ENCODE measurements at places on chromosomes 3 and 15.

- DNase-seq, result peak; percentile 27
Measured at GRCh38 chr3:13296662-13297061, 123.5 kb downstream of the NUP210 start.

DNA sequence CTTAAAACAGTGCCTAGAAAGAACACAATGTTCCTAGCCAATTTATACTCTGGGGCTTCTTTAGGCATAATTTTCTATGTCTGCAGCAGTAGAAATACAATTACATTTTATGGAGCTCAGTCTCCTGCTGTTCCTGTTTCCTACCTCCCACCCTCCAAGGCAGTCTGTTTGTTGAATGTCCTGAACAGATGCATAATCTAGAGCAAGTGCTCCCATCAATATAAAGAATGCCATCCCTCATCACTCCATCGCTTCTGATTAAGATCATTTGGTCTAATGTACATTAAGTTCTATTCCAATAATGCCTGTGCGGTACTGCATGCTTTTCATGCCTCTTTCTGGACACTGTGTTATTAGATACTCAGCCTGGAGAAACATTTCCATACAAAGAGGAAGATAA lies 869.8 kb upstream of the CFAP20DC start:
- DNase-seq, result no peak

GRCh38 chr3:115699706-115700105 lies 76.4 kb downstream of the GAP43 start:
- no peak for DNase-seq

- DNase-seq, result no peak
Measured at GRCh38 chr3:46659285-46659684, 34.2 kb downstream of the ALS2CL start.

DNA sequence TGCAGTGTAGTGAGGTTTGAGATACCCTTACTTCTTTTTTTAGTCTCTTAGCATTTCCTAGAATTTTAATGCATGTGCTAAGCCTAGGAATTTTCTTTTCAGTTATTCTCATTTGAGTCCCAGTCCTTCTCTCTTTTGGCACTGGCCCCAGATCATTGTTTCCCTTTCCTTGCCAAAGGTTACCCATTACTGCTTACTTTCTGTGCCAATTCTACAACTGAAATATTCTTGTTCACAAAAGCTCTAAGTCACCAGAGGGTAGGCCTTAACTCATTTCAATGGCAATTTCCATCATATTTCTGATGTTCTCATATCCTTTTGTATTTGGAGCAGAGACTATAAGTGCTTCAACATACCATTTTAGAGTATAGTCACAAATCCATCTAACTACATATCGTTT lies 199.6 kb upstream of the CBLB start:
- DNase-seq, result no peak

DNA sequence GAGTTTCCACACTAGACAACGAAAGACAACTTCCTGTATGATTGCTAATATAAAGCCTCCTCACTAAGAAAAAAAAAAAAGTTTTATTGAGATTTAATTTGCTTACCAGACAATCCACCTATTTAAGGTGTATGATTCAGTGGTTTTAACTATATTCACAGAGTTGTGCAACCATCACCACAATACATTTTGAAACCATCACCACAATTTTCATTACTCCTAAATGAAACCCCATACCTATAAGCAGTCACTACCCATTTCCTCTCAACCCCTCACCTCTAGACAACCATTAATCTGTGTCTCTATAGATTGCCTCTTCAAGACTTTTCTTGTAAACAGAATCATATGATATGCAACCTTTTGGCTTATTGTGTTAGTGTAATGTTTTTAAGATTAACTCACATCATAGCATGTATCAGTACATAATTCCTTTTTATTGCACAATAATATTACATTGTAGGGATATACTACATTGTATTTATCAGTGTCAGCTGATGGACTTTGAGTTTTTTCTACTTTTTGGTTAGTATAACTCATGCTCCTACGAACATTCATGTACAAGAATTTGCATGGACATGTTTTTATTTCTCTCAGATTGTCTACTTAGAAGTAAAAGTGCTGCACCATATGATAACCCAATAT lies 339.7 kb downstream of the NLGN1 start:
- DNase-seq, result no peak

DNA sequence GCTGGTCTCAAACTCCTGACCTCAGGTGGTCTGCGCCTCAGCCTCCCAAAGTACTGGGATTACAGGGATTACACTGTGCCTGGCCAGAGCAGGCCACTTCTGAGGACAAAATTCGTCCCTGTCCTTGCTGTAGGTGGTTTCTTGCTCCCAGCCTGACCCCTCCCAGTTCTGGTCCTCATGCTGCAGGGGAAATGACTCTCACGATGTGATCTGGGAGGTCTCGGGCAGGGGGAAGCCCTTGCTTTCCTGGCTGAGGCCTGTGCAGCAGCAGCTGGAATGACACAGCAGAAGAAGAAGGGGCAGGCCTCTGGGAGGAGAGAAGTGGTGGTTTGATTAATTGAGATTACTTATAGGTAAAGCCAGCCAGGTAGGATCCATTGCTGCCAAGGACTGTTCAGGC lies 39.3 kb downstream of the MEGF11 start:
- DNase-seq, result no peak

- no peak for DNase-seq
Measured at GRCh38 chr15:70781236-70781635, 17.9 kb upstream of the UACA start.

- peak; percentile 87 for DNase-seq
Measured at GRCh38 chr3:15098503-15099363, at the start of gene RBSN. Gene RBSN (minus strand): TSS chr3:15099148. CDS start chr3:15096120, 3,028 bp downstream.

- no peak for DNase-seq
Measured at GRCh38 chr3:128372707-128373533, 93.8 kb downstream of the DNAJB8 start.

- no peak for DNase-seq
Measured at GRCh38 chr3:136562026-136562425, 190.2 kb downstream of the STAG1 start.

DNA sequence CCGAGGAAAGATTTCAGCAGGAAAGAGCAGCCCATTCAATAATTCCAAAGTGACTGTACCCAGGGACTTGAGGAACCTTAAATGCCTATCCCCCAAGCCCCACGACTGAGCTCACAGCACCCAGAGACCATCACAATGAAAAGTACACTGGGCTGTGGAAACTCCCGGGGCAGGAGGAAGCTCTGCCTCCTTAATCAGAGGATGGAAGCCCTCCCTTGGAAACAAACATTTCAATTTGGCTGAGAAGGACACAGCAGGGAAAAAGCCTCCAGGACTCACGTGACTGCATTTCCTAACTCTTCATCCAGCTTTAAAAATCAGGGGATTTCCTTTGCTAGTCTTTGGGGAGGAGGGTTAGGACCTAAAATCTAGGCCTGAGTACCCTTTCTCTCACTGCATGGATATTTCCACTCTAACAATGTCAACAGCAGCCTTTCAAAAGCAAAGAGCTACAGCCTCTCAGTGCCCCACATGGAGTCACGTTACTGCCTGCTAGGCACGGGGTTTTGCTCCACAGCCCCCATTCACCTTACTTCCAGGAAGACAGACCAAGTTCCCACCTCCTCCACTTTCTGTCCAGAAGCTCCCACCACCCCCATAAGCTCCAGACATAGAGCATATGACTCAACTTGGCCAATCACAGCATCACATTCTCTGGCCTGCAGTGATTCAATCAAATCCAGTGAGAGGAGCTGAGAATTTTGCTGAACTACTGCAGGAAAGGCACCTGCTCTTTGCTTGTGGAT lies 68.9 kb upstream of the WNT5A start:
- no peak for DNase-seq

- DNase-seq, result no peak
Measured at GRCh38 chr3:196537319-196537984, 22.3 kb upstream of the SMCO1 start.

GRCh38 chr3:39267631-39268548 lies 11.9 kb downstream of the CX3CR1 start:
- DNase-seq, result no peak

DNA sequence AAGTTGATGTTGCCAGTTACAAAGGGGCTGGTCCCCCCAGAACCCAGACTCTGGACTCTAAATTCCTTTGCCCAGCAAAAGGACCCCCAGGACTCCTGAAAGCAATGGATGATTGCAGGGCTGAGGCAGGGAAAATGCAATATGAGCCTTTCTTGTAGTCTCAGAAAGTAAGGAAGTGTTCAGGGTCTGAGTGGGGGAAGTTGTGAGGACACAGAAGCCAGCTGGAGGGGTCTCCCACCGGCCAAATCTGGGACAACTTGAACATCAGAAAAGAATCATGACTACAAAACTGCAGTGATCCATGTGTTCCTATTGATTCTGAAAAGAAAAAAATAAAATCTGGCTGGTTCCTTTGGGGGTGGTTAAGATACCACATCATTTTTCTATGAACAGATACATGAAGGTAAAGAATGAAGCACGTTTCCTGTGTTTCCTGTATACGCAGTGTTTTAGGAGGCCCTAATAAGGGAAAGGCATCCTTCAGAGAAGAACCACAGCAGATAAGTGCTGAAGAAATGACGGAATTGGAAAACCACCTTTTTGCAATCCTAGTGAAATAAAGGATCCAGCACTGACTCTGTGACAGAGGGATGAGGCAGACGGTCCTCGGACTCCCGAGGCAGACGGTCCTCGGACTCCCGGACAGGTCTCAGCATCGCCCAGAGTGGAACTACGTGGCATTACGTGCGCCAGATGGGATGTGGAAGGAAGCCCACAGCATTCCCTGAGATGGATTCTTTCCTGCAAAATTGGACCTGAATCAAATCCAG lies 22.2 kb upstream of the GRIP2 start:
- DNase-seq, result no peak

DNA sequence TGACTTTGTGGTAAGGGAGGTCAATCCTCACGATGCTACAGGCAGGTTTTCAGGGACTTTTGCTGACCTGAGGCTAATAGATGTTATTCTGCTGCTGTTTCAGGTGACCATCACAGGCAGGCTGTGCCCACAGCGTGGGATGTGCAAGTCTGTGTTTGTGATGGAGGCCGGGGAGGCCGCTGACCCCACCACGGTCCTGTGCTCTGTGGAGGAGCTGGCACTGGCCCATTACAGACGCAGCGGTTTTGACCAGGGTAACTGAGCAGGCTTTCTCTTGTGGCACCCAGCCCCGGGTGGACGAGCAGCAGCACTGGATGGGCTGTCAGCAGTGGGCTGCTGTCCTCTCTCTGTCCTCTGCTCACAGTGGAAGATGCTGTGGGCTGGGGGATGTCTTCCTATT lies 22.0 kb downstream of the FAN1 start:
- DNase-seq, result no peak

- DNase-seq, result no peak
Measured at GRCh38 chr3:59069838-59070237, 20.0 kb upstream of the CFAP20DC start.

DNA sequence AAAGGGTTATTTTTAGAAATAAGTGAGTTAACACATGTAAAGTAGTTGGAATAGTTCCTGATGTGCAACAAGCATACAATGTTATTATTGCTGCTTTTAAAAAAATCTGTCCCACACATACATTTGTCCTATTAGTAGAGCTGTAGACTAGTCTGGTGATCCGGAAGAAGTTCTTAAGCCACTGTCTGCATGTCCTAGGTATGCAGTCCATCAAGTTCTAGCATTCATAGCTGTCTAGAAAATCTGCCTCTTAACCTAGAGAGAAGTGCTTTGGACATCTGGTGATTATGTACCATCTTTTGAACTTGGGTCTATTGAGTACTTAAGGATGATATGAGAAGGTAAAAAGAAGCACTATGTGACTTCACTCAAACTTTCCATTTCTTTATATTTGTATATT lies 439.9 kb upstream of the NAALADL2 start:
- no peak for DNase-seq

GRCh38 chr15:57445872-57446271 lies 69.6 kb downstream of the CGNL1 start:
- DNase-seq, result no peak

DNA sequence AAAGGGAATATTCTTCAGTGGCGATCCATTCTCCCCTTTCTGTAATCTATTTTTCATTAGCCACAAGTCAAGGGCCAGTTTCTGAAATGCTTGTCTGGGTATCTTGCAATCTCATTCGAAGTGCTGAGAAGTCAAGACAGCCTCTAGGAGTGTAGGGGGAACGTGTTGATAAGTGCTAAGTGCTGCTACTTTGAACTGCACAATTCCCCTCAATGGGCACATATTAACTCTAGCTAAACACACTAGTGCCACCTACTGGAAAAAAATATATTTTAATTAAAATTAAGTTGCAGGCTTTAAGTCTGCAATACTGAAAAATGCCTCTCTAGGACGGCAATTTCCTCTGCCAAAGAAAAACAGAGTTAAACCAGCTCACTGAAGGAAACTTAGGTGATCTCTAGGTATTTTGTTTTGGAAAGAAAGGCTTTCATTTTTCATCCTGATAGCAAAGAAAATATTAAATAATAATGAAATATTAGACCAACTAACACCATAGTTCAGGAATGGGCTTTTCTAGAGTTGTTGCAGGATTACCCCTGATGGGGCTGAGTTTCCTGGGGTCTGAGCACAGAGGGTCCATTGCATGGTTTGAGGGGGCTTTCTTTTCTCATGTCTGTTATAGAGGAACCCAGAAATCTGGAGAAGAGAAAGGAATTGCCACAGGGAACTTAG lies 181.9 kb upstream of the KBTBD8 start:
- DNase-seq, result peak; percentile 43

DNA sequence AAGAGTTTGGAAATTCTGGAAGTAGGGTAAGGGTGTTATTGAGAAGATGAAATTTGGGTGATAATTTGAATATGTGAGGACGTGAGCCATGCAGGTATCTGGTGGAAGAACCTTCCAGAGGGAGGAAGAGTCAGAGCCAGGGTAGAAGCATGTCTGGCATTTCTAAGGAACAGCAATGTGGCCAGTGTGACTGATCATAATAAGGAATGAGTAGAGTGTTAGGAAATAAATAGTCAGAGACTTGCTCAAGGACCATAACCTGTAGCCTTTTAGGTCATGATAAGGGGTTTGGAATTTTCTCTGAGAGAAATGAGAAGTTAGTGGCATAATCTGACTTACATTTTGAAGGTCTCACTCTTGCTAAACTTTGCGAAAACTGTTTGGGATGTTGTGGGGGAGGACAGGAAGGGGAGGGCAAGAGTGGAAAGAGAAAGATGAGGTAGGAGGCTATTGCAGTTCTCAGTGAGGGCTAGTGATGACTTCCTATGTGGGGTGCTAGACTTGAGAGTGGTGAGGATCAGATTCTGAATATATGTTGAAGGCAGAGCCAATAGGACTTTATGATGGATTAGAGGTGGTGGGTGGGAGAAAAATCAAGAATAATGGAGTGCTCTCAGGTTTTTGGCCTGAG lies 568.3 kb downstream of the AGBL1 start:
- DNase-seq, result no peak

DNA sequence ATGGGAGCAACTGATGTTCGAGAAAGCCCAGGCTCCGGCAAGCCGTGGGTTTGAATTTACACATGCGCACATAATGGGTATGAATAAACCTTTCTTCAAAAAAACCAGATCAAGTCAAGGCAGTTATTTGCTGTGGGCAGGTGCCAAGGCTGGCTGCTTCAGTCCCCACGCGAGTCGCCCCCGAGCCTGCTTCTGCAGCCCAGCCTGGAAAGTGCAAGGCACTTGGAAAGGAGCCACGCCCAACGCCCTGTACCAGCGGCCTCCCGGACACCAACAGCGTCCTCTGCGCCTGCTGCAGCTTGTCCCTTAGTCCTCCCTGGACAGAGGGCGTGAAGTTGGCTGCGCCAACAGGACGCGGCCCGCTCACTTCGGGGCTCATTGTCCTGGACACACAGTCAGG lies 68.9 kb downstream of the KLF15 start:
- no peak for DNase-seq

All from NCI-H2171 (cell line).